ENCODE measurements at places on chromosomes 5 and 9.
A peak's percentile ranks its signal among the peaks of the same experiment; 100 is the strongest.

DNA sequence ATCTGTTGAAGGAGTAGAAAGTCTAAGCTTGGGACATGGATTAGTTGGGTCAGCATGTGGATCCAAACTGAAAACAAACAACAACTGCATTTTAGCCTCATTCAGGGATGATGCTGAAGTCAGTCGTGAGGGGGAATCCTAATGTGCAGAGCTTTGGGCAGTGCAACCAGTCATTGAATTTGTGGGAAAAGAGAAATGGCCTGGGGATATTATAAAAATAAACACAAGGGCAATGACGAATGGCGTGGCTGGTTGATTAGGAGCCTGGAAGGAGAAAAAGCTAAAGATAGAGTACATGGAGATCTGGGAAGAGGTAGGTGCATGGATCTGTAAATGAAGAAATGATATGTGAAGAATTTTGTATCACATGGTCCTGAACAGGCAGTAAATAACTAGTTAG, 477.6 kb downstream of the TLE1 start:
- DNase-seq = no peak

- DNase-seq = no peak
Measured at GRCh38 chr9:118761016-118761790, 608.0 kb downstream of the BRINP1 start.

DNA sequence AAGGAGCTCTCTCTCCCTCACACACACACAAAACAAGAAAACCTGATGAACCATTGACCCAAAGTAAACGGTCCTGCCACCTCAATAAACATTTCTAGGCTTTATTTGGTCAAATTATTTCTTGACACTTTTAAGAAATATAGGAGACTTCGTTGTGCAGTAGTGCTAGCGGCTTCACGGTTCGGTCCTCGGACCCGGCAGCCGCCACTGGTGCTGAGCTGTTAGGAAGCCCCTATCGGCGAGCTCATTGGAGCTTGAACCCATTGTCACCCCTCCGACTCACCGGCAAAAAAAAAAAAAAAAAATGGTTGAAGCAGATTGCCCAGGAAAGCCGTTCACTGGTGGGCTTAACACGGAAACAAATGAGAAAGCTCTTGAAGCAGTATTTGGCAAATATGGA, 1695.6 kb upstream of the ACO1 start:
- no peak for DNase-seq

- DNase-seq = no peak
Measured at GRCh38 chr9:130930804-130931349, 8.2 kb downstream of the FIBCD1 start.

DNA sequence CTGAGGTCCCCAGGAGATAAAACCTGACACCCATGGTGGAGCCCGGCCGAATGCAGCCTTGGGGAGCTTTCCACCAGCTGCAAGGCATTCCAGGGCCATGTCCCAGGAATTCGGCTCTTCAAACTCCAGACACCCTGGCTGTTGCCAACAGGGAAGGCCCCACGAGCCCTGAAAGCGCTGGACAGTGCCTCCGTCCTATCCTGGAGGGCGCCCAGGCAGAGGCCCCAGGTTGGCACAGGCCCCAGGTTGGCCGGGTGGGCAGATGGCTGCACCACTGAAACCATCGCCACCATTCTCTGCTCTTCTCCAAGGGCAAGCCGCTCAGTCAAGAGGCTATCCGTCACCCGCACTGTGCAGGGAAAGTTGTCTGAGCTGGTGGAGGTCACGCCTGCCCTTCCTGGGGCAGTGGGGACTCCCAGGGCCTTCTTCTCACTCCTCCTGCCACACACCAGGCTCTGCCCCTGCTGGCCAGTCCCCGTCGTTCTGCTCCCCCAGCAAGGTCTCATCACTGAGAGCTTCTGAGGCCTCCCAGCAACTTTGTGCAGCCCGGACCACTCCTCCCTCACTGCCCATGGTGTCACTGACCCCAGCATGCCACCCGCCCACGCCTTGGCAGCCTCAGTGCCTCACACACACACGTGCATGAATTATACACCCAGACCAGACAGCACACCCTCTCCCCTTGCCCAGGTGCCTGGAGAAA, 21.2 kb downstream of the SLC6A3 start:
- no peak for DNase-seq

GRCh38 chr9:2230362-2230761, 215.2 kb downstream of the SMARCA2 start:
- no peak for DNase-seq

GRCh38 chr5:150618588-150619281, 21.7 kb upstream of the SYNPO start:
- no peak for DNase-seq

DNA sequence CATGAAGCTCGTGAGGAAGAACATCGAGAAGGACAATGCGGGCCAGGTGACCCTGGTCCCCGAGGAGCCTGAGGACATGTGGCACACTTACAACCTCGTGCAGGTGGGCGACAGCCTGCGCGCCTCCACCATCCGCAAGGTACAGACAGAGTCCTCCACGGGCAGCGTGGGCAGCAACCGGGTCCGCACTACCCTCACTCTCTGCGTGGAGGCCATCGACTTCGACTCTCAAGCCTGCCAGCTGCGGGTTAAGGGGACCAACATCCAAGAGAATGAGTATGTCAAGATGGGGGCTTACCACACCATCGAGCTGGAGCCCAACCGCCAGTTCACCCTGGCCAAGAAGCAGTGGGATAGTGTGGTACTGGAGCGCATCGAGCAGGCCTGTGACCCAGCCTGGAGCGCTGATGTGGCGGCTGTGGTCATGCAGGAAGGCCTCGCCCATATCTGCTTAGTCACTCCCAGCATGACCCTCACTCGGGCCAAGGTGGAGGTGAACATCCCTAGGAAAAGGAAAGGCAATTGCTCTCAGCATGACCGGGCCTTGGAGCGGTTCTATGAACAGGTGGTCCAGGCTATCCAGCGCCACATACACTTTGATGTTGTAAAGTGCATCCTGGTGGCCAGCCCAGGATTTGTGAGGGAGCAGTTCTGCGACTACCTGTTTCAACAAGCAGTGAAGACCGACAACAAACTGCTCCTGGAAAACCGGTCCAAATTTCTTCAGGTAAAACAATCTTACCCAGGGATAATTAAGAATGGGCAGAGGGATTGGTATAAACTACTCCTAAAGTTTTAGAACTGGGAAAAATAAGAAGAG, 12.9 kb downstream of the ITGA1 start:
- peak; percentile 40 for DNase-seq

- DNase-seq = no peak
Measured at GRCh38 chr5:131277875-131278740, 14.3 kb downstream of the CDC42SE2 start.

- DNase-seq = no peak
Measured at GRCh38 chr5:112183103-112183711, 235.9 kb downstream of the EPB41L4A start.

- no peak for DNase-seq
Measured at GRCh38 chr5:173688703-173689102, 72.3 kb upstream of the BOD1 start.

DNA sequence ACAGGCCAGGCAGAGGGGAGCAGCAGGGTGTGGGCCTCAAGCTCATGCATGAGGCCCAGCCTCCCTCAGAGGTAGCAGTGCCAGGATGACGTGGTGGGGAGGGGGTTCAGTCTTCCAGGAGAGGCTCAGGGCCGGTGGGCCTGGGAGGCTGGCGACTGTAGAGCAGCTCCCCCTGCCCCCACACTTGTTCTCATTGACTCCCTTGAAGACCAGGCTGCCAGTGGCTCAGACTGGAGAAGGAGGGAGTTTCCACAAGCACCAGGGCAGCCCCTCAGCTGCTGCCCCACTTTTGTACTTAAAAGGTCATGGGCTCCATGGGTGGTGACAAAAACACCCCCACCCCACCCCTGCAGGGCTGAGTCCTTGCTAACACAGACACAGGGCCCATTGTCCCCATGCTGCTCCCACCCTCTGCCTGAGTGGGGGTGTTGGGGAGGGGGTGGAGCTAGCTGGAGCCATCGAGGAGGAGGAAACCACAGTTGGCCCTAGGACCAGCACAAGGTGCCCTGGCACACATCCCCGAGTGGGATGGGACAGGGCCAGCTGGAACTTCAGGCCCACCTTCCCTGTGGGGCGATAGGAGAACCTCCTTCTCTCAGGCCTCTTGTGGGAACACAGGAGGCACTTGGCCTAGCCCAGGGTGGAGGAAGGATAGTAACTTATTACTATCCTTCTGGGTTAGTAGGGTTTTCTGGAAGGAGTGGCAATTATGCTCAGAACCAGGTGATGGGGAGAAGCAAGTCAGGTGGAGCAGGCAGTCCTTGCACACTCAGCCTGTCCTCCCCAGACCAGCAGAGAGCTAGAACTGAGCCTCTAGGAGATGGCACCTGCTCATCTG, 10.7 kb downstream of the PDLIM4 start:
- DNase-seq = no peak

DNA sequence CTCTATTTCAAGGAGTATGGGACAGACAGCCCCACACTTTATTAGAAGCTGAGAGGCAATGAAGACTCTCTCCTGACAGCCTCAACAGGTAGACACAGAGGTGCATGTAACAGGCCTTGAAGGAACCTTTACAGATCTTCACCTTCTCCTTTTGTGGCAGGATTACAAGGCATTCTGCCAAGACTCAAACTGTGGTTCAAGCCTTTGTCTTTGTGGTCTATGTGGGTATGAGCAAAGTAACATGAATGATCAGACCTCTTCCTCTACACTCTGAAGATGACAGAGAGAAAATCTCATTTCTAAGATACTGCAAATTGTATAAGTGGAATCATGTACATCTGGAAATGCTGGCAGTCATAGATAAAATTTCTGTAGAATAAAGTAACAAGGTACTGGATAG, 346.9 kb downstream of the CDH9 start:
- DNase-seq = no peak

GRCh38 chr9:124206391-124206790, 51.4 kb upstream of the NEK6 start:
- no peak for DNase-seq

- DNase-seq = no peak
Measured at GRCh38 chr9:107792006-107792405, 302.4 kb upstream of the KLF4 start.

DNA sequence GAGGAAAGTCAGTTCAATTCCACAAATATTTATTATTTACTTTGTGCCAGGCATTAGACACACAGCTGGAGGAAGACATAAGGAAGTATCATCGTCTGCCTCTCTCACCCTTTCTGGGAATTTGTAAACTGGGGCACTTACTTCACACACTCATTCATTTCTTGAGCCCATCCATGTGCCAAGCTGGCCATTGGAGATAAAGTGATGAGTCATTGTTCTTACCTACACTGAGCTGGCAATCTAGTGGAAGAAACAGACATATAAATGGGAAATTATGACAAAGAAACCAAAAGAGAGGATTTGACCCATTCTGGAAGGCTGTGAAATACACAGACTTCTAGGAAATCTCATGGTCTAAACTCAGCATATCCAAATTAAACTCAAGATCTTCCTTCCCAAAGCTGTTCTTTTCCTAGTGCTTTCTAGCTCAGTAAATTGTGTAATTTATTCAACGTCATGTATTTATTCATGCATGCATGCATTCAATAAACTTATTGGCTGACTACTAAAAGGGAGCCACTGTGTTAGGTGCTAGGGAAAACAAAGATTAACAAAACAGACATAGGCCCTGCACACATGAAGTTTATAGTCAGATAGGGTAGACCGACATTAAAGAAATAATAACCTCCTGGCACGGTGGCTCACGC, 65.3 kb downstream of the SH3RF2 start:
- DNase-seq = no peak

DNA sequence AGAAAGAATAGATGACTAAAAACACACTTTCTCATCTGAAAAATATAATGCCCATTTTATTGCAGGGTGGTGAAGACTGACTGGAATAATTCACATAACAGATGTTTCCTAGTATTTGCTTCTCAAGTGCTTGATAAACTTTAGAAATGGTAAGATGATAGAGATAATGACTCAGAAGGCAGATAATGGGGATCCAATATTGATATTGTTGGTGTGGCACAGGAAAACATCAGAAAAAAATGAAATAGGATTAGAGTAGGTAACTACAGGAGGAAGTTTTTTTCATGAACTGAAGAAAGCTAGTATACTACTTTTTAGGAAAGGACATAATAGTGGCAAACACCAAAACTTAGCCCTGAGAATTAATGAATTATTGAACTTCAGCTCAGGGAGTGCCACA, 20.2 kb upstream of the F2RL2 start:
- no peak for DNase-seq

GRCh38 chr5:52523701-52524100, 264.0 kb upstream of the ITGA1 start:
- DNase-seq = no peak

- peak; percentile 62 for DNase-seq
Measured at GRCh38 chr9:130235558-130236435, 29.8 kb upstream of the HMCN2 start.

GRCh38 chr5:124040799-124041198, 528.8 kb downstream of the CSNK1G3 start:
- no peak for DNase-seq

DNA sequence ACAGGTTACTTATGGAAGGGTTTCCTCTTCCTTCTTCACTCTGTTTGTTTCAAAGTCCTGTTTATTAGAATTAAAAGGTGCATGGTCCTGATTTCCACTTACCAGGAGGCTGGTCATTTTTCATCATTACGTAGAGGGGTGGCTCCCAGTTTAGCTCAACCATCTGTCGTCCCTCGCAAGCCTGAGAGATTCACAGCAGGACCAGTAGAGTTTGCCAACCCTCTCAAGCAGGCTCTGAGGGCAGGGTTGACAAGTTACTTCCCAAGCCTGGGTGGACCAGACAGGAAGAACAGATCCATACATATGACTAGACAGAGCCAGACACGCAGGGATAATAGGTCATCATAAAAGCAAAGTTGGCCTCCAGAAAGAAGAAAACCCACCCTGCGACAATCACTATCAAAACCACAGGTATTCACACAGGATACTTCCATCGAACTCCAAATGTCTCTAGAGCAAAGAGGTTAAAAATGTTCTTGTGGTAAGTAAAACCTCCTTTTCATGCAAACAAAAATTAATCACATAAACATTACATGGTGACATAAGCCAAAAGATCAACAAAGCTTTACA, 151.9 kb downstream of the ELAVL2 start:
- no peak for DNase-seq

DNA sequence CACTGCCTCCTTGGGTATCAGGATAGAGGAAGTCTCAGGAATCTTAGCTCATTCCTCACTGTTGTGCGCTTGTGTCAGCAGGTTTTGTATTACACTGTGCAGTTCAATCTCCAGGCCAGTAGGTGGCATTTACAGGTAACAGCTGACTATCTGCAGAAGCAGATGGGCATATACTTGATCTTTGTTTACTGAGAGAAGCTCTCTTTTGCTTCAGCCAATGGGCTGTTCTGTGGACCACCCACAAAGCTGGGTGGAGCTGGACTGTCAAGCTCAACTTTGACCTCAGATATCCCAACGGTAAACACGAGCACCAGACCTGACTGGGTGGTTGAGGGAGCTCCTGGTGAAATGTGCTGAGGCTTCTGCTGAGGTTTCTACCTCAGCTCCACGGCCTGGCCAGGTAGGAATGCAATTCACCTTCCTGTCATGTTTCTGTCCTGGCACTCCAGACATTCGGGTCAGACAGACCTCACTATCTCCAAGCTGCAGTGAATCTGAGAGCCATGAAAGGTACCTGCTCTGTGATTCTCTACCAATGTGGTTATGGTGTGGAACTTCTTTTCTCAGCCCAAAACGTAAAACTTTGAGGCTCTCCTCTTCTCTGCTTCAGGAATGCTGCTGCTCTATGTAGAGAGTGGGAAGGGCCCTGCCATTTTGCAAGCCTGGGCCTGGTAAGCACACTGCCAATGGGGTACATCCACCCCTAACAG, 167.9 kb upstream of the ACTBL2 start:
- no peak for DNase-seq

All from T-helper 17 cell (primary cell).